MCF 10A (cell line): ENCODE measurements at places on chromosomes 2 and 18.

DNA sequence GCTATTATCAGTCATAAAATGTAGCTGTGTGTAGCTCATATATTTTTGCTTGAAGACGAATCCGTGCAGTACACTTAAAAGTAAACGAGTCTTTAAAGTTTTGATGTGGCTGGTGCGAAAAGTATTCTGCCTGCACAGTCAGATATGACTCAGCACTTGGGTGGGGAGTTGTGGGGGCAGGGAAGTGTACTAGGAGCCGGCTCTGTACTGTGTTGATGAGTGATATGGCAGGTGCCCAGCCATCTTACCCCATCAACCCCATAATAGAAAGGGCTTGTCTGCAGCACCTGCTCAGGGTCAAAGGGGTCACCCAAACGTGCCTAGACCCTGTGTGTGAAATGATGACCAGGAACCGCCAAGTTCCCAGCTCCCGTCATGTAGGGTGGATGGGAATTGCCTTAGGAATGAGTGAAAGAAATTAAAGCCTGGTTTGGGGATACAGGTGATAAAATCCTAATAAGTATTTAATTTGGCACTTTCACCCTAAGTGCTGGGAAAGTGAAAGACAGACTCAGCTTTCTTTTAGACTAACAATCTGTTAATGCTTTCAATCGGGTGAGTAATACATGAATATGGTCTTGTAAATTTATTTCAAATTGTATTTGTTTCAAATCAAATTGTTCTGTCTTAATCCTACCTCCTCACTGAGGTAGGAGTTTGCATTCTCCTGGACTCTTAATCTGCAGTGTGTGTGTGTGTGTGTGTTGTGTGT lies 48.0 kb downstream of the BCL2L11 start:
- peak; percentile 76 for DNase-seq

GRCh38 chr2:152175012-152175367 lies 573 bp downstream of the STAM2 start:
- no peak for DNase-seq

- no peak for DNase-seq
These were observed 163.1 kb downstream of the TTC32 start for GRCh38 chr2:19738707-19739106.

GRCh38 chr2:3005859-3006501 lies 371.6 kb downstream of the EIPR1 start:
- no peak for DNase-seq

DNA sequence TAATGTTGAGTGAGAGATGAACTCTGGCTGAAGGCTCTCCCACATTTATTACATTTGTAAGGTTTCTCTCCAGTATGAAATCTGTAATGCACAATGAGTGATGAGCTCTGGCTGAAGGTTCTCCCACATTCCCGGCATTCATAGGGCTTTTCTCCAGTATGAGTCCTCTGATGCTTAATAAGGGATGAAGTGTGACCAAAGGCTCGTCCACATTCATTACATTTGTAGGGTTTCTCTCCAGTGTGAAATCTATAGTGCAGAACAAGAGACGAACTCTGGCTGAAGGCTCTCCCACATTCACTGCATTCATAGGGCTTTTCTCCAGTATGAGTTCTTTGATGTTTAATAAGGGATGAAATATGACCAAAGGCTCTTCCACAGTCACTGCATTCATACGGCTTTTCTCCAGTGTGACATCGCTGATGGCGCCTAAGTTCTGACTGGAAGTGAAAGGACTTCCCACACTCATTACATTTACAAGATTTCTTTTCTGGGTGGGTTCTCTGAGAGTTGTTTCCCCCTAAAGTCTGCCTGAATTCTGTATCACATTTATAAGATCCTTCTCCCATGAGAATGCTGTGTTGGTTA lies 10.2 kb downstream of the ZNF514 start:
- no peak for DNase-seq

GRCh38 chr2:200377355-200378336 lies 71.2 kb downstream of the SPATS2L start:
- no peak for DNase-seq

DNA sequence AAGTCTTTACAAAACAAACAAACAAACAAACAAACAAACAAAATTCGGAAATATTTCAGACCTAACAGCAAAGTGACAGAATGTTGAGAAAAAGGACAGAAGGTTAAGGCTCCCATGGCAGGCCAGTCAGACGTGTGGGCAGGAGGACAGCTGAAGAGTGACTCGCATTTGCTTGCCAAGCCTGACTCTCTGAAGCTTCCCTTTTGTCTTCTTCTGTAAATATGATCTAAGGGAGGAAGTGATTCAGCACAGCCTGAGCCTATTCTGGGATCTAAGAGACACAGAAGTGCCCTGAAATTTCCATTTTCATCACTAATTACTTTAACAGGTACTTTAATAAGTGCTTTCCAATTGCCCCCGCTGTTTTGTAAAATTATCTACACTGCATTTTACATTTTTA lies 134.0 kb upstream of the LYPD1 start:
- peak; percentile 39 for DNase-seq

DNA sequence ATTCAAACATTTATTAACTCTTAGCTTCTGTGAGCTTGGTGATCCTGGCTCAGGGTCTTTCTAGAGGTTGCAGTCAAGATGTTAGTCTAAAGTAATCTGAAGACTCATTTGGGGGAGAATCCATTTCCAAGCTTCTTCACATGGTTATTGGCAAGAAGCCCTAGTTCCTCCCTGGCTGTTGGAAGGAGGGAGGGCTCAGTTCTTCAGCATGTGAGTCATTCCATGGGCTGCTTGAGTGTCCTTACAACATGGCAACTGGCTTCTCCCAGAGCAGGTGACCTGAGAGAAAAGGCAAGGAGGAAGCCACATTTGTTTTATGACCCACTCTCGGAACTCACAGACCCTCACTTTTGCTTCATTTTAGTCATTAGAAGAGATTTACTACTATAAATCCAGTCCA lies 10.6 kb upstream of the C2orf74 start:
- peak; percentile 38 for DNase-seq

- peak; percentile 74 for DNase-seq
These were observed 27.3 kb downstream of the DCDC2C start for GRCh38 chr2:3730646-3731045.

DNA sequence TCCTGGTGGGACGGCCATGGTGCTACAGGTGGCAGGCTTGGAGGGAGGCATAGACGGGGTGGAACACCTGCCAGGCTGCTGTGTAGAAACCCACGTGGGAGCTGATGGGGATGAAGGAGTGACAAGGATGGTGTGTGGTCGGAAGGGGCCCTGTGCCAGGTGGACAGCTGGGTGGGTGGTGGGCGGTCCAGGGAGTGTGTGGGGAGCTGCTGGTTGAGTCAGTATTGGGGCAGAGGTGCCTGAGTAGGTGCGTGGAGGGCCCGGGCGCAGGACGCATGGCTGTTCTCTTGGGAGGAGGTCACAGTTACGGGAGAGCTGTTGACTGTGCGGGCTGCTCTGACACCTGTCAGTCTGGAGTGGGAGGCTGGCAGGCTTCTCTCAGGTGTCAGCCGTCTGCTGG lies 12.6 kb upstream of the D2HGDH start:
- DNase-seq, result no peak

DNA sequence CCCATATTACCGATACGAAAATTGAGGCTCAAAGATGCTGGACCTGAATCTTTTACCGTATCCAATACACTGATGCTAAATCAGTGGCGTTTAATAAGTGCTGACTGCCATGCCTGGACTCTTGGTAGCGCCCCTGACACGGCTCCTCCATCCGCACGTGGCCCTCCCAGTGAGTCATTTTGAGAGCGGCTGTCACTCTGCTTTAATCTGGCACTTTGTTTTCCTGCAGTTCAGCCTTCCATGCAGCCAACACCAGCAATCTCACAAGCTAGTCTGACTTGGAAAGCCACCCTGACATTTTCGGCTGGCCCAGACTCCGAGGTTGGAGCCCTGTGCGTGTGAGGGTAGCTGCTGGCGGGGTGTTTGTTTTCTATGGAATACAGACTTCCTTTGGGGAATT lies 155.1 kb upstream of the LMAN1 start:
- DNase-seq, result no peak

DNA sequence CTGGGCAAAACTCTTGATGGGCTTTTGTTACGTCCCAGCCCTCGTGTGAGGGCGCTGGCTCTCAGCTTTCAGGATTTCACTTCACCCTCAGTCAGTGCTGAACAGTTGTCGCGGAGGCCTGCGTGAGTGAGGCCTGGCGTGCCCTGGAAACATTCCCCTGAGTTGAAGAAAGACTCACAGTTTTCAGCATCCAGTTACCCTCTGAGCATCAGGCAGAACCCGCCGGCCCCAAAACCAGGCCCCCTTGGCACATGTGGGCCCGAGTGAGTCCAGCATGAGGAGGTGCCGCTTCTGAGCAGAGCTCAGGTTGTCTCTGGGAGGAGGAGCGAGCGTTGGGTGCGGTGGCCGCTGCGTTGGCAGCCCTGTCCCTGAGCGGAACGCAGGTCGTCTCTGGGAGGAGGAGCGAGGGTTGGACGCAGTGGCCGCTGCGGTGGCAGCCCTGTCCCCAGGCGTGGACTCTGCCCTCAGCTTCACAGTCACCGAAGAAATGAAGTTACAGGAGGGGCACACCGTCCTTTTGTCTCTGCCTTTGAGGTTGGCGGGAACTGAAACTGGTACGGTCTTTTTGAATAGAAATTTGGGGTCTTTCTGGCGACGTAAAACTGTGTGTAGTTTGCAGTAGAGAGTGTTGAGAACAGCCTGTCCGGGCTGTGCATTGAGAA lies at the start of gene NEU4:
NEU4 (plus strand) TSS at position 473 of the 662 bp plus-strand sequence. CDS start 5,292 bp downstream, outside the sequence.
- no peak for DNase-seq

- no peak for DNase-seq
These were observed 58.9 kb upstream of the NCOA1 start for GRCh38 chr2:24432121-24432520.

GRCh38 chr18:48829443-48830149 lies 121.2 kb downstream of the SMAD7 start:
- DNase-seq, result no peak

GRCh38 chr2:78260861-78261260 lies 738.7 kb upstream of the LRRTM4 start:
- no peak for DNase-seq

- no peak for DNase-seq
These were observed 25.3 kb upstream of the UBE2E3 start for GRCh38 chr2:180955101-180955500.

DNA sequence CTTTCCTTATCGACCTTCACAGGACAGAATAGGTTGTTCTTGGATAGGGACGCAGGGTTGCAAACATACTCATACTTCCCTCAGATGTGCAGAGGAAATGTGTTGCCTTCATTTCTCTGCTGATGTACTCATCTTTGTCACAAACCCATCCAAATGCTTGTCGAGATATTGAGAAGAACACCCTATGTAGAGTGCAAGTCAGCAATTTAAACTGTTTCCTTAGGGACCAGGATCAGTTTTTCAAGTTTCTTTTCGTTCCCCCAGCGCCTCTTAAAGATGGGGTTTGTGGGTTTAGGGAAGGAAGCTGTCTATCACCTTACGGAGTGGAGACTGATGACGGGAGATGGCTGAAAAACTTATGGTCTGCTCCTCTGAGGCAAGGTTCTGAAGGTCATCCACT lies 474.2 kb downstream of the EPHA4 start:
- DNase-seq, result no peak

GRCh38 chr18:21742315-21742687 lies 1.7 kb downstream of the MIB1 start:
- DNase-seq, result peak; percentile 30

GRCh38 chr18:31774477-31774785 lies 13.8 kb upstream of the SLC25A52 start:
- DNase-seq, result no peak

DNA sequence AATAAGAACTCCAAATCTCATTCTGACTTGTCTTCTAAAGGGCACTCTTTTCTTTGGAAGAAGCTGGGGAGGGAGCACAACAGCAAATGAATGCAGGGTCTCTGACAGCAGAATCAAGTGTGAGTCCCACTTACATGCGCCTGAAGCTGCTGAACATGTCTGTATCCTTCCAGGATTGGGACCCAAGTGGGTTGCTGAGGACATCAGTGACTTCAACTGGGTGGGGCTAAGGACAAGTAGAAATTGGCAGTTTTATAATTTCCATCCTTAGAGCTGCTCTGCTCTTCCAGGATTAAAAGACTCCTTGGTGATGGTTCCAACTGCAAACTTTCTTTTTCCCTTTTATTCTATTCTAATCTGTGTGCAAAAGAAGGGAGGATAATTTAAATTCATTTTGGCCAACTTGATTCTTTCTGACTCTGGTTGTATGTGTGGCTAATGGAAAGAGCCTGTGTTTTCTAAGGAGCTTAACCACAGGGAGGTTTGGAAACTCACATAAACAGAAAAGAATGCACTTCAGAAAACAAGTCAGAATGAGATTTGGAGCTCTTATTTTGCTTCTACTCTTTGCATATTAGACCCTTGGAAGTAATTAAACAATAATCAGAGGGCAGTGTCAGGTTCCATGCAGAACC lies 20.6 kb downstream of the ANTXR1 start:
- no peak for DNase-seq

DNA sequence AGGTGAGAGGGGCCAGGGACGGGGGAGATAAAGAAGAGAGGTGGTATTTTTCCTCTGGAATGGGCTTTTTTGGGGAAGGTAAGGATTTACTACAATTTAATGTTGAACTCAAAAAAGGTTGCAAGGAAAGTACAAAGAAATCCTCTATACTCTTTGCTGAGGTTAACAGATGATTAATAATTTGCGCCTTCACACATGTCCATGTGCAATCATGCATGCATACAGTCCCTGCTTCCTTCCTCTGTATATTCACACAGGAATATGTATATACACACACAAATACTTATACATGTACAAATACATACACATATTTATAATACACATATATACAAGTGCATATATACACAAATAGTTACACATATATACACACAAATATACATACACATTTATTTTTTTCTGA lies 193.4 kb downstream of the NBAS start:
- no peak for DNase-seq

GRCh38 chr2:74921236-74921736 lies 37.2 kb upstream of the POLE4 start:
- no peak for DNase-seq

GRCh38 chr2:218823196-218823855 lies 8.3 kb downstream of the PRKAG3 start:
- no peak for DNase-seq

GRCh38 chr2:19949071-19949470 lies 40.8 kb downstream of the WDR35 start:
- DNase-seq, result peak; percentile 4

- no peak for DNase-seq
These were observed 4.4 kb downstream of the MOCOS start for GRCh38 chr18:36191711-36192110.

GRCh38 chr2:189175869-189176433 lies 3.6 kb downstream of the COL5A2 start:
- DNase-seq, result no peak

GRCh38 chr2:31831585-31831984 lies 179.2 kb downstream of the MEMO1 start:
- peak; percentile 3 for DNase-seq

- no peak for DNase-seq
These were observed 79.4 kb downstream of the EPAS1 start for GRCh38 chr2:46376586-46376985.

- peak; percentile 38 for DNase-seq
These were observed 191.9 kb upstream of the CTAGE1 start for GRCh38 chr18:22609642-22610041.

GRCh38 chr2:145598434-145598833 lies 1078.5 kb upstream of the ZEB2 start:
- DNase-seq, result peak; percentile 14
